ENCODE measurements at places on chromosomes 3 and 15.

- no peak for DNase-seq
Observed at GRCh38 chr3:49701388-49702077, 12.2 kb downstream of the RNF123 start.

- no peak for DNase-seq
Observed at GRCh38 chr15:35697549-35698299, 151.8 kb upstream of the DPH6 start.

GRCh38 chr3:99526921-99527320 lies 111.5 kb upstream of the COL8A1 start:
- no peak for DNase-seq

- DNase-seq, result no peak
Observed at GRCh38 chr3:56855856-56856512, 54.2 kb upstream of the ARHGEF3 start.

DNA sequence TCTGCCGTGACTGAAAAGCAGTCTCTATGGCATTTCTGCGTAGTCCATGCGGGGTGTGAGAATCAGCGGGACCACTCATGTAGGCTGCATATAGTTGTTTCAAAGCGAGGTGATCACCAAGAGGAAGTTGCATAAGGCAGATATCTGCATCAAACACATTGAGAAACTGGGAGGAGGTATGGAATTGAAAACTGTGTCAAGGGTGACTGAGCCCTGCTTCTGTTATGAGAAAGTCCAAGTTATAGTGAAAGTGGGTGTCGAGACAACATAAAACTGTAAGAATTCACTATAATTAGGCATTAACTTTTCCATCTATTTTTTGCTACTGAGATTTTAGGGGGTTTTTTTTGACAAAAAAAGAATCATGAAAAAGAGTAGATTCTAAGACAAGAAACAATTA lies 109.3 kb downstream of the ZIC1 start:
- no peak for DNase-seq

DNA sequence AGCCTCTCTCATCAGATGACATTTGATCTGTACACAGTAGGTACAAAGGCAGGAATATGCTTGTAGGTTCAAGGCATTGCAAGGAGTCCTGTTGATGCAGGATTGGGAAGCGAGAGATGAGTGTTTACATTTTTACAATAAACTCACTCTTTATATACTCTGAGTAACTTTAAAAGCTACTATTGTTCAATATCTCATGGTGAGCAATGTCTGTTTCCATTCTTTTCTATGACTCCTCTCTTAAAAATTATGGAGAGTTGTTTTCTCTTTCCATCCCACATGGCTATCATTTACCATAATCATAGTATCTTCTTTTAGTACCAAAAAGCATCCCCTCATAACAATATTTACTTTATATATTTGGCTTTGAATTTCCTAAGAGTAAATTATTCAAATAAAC lies 314.0 kb upstream of the CDIN1 start:
- no peak for DNase-seq

DNA sequence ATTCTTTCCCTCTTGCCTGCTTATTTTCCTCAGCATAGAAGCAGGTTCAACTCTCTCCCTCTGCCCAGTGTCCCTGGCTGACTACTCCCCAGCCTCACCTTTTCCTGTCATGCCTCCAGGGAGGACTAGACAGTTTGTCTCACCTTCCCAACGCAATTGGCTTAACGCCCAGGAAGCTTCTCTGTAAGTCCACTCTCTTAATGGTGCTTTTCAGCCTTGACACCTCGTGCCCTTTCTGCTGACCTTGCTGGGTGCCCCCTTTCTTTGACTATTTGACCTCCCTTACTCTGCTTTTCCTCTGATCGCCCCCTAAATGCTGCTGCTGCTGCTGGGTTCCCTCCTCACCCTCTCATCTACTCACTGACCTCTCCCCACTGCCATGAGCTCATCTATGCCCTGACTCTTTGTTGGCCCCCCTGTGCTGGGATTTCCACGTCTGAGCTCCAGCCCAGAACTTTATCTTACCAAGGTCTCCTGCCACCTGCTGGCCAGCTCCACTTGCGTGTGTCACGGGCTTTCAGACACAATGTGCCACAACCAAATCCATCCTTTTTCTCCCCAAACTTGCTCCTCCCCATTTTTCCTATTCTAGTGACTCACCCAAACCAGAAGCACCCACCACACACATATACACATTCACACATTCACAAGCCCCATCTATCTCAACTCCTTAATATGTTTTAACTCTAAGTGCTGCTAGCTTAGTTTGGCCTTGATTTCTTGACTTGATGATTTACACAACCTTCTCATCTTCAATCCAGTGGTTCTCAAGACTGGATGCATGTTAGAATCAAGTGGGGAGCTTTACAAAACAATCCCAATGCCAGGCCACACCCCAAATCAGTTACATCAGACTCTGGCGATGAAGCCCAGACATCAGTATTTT lies 16.6 kb downstream of the EPB42 start:
- DNase-seq, result no peak

- DNase-seq, result no peak
Observed at GRCh38 chr3:58668247-58668646, 1.7 kb upstream of the FAM3D start.

- no peak for DNase-seq
Observed at GRCh38 chr15:50783411-50783810, 17.9 kb upstream of the SPPL2A start.

- no peak for DNase-seq
Observed at GRCh38 chr15:63348392-63348791, 33.3 kb downstream of the CA12 start.

DNA sequence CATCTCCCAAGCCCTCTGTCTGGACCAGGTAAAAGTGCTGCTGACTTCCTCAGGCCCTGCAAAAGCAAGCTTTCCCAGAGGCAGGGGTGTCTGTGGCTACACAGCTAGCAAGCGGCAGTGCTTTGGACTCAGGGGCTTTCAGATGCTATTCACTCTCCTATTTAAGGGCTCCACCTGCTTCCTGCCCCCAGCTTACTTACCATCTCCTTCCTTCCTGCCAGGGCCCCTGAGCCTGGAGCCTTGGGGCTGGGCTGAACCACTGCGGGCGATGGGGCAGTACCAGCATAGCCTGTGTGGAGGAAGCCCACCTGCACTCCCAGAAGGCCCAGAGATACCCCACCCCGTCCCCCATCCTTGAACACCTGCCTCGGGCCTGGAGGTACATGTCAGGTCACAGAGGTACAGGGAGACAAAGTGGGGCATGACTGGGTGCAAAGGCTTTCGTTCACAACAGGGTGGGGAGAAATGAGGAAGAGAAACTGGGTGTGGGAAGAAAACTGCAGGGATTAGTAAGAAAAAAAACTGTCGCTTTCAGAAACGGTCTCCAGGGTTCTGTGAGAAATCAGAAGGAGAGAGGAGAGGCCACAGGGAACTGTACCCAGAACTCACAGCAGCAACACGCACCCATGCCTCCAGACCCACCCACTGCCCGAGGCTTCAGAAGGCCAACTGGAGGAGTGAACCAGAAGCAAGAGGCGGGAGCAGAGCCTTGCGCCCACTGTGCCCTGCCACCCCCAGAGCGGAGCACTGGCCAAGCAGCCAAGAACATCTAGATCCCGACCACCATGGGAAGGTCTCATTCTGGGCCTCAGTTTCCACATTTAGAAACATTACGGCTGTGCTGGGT lies 49.5 kb downstream of the CCDC12 start:
- no peak for DNase-seq

GRCh38 chr15:28921919-28922706 lies 36.3 kb downstream of the APBA2 start:
- no peak for DNase-seq

- DNase-seq, result no peak
Observed at GRCh38 chr3:32448686-32449474, 53.8 kb downstream of the CMTM6 start.

GRCh38 chr3:18778598-18778997 lies 353.5 kb upstream of the SATB1 start:
- DNase-seq, result no peak

GRCh38 chr3:162165346-162165745 lies 668.7 kb downstream of the OTOL1 start:
- DNase-seq, result no peak

DNA sequence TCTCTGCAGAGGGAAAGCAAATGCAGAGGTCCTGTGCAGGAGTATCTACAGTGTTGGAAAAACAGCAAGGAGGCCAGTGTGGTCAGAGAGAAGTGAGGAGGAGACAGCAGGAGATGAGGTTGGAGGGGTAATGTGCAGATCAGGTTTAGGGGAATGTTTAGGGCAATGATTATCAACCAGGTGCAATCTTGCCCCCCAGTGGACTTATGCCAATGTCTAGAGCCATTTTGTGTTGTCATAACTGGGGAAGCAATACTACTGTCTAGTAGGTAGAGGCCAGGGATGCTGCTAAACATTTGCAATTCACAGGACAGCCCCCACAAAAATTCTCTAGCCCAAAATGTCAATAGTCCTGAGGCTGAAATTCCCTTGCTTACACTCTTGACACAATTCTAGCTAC lies 13.1 kb downstream of the CCDC191 start:
- DNase-seq, result no peak

GRCh38 chr15:35936284-35936683 lies 390.3 kb upstream of the DPH6 start:
- no peak for DNase-seq

- no peak for DNase-seq
Observed at GRCh38 chr3:162391301-162391700, 894.7 kb downstream of the OTOL1 start.

GRCh38 chr3:168678730-168679129 lies 583.0 kb upstream of the GOLIM4 start:
- DNase-seq, result no peak

- no peak for DNase-seq
Observed at GRCh38 chr3:167864552-167864874, 129.0 kb downstream of the SERPINI1 start.

DNA sequence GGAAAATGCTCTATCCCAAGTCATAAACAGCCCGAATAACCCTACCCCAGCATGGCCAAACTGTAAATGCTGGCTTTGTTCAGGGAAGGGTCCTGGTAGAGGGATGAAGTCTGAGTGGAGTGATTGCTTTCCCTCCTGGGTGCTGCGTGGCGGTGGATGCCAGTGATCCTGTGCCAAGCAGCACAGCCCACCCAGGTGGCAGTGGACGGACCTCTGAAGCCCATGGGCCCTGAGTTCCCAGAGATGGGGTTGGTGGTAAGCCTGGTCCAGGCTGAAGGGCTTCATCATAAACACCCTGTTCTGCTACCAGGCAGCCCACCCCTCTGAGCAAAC lies 69.3 kb upstream of the ITGA11 start:
- DNase-seq, result no peak

DNA sequence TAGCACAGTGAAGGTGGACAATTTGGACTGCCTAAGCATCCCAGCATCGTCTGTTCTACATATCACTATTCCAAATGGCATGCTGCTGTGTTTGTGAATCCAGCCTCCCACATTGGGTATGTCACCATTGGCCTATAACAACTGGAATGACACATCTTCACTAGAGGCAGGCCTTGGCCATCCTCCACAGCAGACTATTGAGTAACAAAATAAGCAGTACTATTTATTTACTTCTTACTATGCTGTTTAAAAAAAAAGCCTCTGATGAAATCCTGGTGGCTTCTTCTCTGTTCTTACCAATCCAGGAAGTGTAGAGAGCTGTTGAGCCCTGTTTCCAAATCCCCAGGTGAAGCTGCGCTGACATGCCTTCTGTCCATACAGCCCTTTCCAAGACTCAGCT lies 30.6 kb upstream of the CERS3 start:
- no peak for DNase-seq

DNA sequence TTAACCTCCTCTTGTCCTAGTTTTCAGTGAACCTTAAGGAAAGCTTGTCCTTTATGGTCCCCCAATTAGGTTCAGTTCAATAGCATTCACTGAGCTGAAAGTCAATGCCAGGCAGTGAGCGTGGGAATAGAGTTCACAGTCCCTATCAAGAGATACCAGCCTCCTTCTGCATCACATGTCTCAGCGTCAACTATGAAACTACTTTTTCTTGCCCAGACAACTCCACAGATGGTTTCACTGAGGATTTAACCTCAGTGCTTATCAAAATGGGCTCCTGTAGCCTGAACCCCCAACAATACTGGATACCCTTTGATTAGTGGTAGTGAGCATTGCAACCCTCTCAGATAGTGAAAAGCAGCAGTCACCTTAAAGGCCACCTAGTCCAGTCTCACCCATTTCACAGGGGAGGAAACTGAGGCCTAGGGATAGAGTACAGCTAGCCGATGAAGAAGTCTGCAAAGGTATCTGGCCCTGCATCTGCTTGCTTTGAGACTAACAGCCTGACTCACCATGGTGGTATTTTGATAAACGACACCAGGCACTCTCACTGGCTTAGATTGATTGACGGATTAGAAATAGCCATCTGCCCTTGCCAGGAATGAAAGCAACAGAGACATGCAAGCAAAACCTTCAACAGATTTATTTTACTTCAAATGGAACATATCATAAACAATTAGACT lies 1.6 kb upstream of the UBA3 start:
- DNase-seq, result no peak

GRCh38 chr3:188404124-188404523 lies 250.2 kb downstream of the LPP start:
- DNase-seq, result no peak

DNA sequence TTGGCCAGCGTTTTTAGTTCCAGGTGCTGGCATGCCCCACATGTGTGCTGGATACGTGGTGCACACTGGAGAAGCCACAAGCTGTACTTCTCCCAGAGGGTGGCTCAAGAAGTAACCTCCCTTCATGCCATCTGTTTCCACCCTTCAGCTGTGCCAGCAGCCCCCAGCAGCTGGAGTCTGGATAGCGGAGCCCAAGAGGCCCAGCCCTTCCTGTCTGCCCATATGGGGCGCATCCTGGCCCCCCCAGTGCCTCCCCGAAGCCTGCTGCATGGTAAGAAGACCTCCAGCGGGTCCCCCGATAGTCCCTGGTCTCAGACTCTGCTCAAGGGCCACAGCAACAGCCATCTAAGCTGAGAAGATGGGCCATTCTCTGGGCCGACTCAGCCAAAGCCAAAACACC lies 5.8 kb upstream of the MANF start:
- no peak for DNase-seq

DNA sequence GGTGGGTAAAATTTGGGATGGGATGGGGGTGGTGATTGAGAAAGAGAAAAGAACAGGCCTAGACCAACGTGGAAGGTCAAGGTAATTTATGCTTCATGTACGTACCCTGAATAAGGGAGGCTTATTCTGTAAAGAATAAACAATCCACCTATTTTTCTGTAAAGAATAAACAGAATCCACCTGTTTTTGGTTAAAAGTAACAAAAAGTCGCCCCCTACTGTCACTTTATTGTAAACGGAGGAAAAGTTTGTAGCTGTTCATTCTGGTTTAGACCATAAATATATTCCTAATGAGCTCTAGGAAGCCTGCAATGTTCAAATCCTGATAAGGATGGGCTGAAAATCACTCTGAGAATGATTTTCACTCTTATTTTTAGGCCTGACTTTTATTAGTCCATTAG lies 23.5 kb upstream of the SQOR start:
- DNase-seq, result no peak

- DNase-seq, result no peak
Observed at GRCh38 chr3:13378155-13378554, 42.0 kb downstream of the NUP210 start.

DNA sequence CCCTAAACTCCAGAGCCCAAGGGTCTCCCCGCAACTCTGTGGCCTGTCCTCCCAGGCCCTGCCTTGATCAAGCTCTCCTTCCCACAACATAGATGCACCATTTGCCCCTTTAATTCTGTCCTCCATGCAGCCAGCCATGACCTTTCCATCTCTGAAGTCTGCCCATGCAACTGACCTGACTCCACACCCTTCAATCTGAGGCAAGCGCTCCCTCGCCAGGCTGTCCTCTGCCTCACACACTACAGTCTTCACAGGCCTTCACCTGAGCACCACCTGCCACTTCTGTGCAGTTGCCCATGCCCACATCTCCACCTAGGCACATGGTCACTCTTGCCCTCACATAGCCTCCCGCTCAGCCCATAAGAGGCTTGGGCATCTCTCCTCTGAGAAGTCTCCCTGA lies 244.0 kb downstream of the OCA2 start:
- no peak for DNase-seq

GRCh38 chr15:101561584-101561906 lies 72.0 kb upstream of the PCSK6 start:
- DNase-seq, result no peak

All from right kidney (tissue), 9 donors.